ENCODE measurements at places on chromosomes 11 and 22.
A peak's percentile ranks its signal among the peaks of the same experiment; 100 is the strongest.

GRCh38 chr11:69101115-69101791, 52.5 kb downstream of the TPCN2 start:
- peak; percentile 70 for DNase-seq

- DNase-seq, result no peak
Observed at GRCh38 chr11:124198897-124199296, 15.8 kb downstream of the OR10D3 start.

DNA sequence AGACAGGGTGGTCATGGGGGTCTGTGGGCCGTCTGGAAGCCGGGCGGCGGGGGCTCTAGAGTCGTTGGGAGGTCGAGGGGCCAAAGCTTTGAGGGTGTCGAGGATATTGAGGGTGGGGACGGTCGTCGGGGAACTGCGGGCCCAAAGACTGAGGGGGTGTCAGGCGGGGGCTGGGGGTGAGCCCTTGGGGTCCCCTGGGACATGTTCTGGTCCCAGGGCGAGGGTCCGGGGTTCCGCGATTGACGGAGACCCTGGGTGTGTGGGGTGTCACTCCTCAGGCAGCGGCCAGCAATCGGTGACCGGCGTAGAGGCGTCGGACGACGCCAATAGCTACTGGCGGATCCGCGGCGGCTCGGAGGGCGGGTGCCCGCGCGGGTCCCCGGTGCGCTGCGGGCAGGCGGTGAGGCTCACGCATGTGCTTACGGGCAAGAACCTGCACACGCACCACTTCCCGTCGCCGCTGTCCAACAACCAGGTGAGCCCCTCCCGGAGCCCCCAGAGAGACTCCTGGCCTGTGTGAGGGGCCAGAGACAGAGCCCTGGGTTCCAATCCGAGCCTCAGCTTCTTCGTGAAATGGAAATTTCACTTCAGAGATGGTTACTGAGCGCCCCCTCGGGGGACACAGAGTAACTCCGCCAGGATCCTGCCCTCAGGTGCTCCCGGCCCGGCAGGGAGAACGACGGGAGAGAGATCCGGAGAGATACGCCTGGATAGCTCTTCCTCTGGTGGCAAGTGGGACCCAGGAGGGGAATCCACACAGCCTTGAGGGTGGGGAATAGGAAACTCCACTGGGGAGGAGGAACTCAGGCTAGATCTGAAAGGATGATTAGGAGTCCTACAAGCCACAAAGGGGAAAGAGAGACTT, 714 bp downstream of the SDF2L1 start:
- peak; percentile 73 for DNase-seq

DNA sequence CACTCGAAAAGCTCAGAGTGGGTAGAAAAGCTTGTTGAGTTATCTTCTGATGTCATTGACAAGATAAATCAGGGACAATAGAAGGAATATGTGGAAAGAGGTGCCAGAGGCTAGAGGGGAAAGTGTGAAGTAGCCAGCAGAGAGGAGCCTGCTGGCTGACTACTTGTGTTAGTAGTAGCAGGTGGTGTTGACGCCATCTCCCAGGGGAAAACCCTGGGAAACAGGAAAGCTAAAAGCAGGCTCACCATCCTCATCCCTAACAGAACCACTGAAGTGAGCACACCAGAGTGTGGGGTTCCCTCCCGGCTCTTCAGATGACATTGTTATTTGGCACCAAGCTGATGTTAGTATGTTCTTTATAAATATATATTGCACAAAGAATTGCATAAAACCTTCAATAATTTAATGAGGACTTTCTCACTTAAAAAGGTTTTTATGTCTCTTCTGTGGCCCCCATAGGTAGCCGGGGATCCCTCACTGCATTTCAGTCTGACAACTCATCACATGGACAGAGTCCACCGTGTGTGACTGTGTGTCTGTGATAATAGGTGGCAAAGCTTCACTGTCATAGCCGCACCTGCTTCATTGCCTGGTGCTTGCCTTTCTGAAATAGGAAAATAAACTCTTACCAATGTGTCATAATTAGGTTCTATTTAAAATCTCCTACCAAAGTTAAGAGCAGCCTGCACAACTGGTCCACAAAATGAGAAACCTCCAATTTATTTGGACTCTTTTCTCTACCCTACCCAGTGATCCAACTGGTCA, 63.2 kb upstream of the TOP3B start:
- DNase-seq, result no peak

DNA sequence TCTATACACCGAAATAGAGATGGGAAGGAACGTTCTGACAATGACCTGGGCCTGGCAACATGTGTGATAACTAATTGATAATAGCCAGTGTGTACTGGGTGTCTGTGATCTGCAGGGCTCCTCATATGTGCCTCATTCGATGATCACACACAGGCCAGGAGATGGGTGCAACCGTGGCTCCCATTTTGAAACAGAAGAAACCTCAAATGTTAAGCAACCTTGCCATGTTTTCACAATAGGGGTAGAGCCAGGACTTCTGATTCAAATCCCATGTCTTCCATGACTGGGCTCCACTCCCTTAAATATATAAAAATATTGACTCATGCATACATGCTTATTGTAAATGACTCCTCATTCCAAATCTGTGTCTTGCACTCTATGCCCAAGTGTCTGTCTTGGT, 11.1 kb downstream of the APOL3 start:
- DNase-seq, result no peak

DNA sequence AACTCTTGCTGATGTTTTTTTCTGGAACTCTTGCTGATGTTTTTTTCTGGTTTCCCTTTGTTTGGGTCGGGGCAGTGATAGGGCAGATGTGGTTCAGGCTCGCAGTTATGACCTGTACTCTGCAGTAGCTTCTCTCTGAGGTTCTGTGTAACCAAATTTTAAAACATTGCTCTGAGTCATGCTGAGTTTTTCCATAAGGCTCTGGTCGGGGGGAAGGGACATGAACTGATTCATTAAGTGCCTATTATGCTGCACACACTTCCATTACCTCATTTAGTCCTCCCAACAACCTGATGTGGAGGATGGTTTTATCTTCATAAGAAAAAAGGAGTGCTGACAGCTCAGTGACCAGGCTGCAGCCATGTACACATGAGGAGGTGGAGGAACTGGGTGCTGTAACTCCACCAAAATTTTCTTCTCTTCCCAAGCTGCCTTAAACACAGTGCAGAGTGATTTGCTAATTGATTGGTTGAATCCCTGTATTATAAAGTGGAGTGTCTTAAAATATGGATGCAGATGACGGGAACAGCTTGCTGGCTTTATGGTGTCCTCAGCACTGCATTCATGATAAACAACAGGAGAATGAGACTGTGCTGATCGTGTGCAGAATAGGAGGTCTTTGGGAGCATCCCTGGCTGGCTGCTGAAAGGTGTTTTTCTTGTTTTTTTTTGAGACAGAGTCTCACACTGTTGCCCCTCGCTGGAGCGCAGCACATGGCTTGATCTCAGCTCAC, 19.1 kb downstream of the TNRC6B start:
- DNase-seq, result no peak

DNA sequence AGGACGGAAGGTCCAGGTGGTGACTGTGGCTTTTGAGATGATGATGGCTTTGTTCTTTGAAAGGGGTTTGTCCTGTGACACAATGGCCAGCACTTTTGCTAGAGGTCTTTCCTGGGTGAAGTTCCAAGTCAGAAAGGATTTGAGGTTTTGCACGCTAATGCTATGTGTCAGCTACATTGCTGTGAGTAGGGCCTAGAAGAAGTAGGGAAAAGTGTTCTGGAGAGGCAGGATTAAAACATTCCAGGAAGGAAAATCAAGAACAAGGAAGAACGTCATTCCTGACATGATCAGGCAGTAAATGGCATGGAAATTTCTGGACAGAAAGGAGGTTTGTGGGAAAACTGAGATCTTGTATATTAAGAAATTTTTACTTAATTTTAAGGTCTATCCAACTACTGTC, 290.7 kb downstream of the NTM start:
- DNase-seq, result no peak
